ENCODE measurements at places on chromosomes 11 and 22.

DNA sequence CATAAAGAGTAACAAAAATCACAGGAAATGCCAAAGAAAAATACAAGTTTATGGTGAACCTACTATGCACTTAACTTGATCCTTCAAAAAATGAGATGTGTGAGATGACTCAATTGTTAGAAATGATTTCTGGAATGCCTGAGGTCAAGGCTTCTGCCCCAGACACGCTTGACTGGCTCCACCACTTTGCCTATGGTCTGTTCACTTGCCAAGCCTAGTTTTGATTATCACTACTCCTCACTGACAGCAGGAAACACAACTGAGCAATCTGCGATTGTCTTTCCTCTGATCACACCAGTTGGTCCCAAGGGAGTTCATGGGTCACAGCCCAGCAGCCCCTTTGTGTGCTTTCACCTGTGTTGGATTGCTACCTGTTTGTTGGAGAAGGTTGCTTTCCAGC lies 20.6 kb upstream of the PRDM10 start:
- DNase-seq: peak; percentile 91

GRCh38 chr22:33875316-33875715 lies 45.0 kb downstream of the LARGE1 start:
- DNase-seq: no peak

GRCh38 chr11:79931692-79932091 lies 490.9 kb upstream of the TENM4 start:
- no peak for DNase-seq

DNA sequence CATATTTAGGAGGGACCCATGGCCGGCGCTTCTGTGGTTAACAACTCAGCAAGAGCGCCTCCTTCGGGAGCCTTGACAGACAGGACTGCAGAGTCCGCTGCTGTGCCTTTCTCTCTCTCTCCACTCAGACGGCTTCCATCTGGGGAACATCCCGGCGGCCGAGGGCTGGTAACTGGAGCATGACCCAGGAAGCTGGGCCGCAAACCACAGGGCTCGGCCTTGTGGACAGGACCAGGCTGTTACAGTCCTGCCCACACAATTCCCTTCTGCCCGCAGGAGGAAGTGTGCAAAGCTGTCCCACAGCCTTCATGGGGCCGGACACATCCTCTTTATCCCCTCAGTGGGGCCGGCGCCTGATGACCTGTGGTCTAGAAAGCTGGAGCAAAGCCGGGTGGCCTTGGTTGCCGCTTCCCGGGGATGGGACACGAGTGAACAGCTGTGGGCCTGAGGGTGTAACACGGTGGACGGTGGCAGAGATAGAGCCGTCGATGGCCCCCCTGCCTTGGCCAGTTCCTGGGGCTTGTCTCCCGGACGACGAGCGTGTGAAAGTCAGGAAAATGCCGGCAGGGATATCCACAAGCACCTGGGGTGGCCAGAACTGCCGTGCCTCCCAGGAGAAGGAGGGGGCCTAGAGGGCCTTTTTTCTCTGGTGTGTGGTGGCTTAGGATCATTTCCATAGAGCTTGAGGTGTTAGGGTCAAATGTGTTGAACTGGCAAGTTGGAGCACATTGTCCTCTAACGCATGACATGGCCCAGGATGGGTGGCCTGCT lies 50.1 kb downstream of the FBLN1 start:
- peak; percentile 82 for DNase-seq

DNA sequence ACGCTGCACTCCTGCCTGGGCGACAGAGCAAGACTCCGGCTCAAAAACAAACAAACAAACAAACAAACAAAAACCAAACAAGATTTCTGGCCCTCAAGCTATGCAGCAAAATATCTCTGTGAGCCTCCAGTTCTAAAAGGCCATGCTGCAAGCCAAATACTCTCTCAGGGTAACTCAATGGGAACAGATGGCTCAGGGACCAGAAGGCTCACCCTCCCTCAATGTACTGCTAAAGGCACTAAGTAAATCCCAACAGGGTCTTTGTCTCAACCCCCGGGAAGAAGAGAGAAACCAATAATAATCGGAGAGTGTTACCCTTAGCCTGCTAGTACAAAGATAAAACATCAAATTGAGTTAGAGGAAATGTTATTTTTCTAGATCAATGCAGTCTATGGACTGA lies 119.7 kb upstream of the ZC3H12C start:
- DNase-seq: no peak

DNA sequence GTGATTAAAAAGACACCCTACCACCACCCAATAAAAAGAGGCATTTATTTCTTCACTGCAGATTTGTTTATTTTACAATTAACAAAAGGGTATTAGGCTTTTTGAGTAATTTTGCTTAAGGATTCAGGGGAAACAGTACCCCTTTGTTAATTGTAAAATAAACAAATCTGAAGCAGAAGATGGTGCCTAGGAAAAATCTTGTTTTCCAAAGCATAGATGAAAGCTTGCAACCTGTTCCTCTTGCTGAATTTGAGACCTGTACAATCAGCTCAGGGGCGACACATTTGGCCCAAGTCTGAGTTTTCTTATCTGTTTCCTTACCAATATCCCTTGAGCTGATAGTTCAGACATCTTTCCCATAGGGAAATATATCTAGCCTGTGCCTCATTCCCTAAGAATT lies 171.9 kb downstream of the GRIA4 start:
- DNase-seq: no peak

- DNase-seq: no peak
Observed at GRCh38 chr11:65218446-65218845, 36.7 kb downstream of the CAPN1 start.

- peak; percentile 87 for DNase-seq
Observed at GRCh38 chr11:75022759-75023396, 34.1 kb downstream of the NEU3 start.

- no peak for DNase-seq
Observed at GRCh38 chr11:122270535-122270934, 154.5 kb upstream of the BLID start.

DNA sequence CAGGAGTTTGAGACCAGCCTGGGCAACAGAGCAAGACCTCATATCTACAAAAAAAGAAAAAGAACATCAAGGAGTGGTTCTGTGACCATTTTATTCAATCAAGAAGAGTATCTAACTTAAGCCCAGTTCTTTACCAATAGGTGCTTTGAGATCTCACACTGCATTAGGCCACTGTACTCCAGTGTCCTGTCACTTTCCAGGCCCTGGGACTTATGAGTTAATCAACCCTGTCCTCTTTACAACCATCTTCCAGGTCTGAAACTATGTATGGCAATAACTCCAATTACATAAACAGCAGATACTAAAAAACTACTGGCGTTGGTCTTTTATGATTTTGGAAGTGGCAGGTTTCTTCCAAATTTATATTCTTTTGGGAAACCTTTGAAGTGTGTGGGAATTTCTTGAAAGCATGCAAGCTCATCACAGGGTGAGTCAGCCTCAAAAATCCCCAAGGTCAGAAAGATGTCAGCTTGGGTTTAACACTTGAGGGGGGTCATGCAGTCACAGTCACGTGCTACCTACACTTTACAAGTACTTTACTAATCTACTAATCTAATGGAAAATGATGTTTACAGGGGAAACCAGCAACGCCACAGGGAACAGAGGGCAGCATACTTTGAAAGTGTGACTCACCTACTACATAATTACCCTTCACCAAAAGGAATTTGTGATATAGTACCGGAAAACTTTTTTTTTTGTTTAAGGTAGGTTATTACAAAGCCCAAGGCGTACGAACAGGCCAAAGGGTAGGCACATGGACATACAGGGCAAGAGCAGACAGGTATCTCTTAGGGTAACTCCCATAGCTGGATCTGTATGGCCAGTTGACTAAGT lies 15.6 kb downstream of the PISD start:
- DNase-seq: peak; percentile 100

GRCh38 chr11:92035488-92035887 lies 189.1 kb upstream of the FAT3 start:
- DNase-seq: peak; percentile 73

- DNase-seq: peak; percentile 98
Observed at GRCh38 chr11:48055292-48056132, 75.2 kb downstream of the PTPRJ start.

GRCh38 chr11:78420255-78420764 lies 2.7 kb upstream of the GAB2 start:
- peak; percentile 79 for DNase-seq

GRCh38 chr22:46744581-46744980 lies 6.5 kb upstream of the CERK start:
- DNase-seq: no peak

GRCh38 chr11:45538363-45538762 lies 127.1 kb downstream of the CHST1 start:
- DNase-seq: no peak

DNA sequence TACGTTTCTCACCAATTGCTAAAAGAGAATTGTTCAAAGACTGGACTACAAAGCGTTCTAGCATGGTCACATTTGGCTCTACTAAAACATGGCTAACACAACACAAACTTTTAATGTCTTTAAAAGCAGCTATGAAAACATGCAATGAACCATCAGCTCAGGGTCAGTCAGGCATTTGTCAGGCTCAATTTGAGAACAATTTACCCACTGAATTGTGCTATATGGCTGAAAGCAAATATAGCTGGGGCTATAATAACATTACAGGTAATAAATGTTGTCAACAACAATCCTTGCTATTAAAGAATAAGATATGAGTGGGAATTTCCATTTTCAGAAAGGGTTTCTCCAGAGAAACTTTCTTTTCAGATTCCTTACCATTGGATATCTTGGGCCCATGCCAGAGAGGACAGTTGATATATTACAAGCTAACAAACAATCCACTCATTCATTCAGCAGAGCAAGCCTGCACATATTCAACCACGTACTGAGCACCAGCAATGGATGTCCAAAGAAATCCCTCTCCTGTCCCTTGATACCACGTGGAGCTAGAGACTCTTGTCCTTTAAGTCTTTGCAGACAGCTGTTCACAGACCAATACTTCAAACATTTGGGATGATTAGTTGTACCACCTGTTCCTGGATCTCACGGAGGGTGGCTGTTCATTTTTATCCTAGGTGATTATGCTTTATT lies 82.5 kb upstream of the DDI1 start:
- DNase-seq: peak; percentile 15

DNA sequence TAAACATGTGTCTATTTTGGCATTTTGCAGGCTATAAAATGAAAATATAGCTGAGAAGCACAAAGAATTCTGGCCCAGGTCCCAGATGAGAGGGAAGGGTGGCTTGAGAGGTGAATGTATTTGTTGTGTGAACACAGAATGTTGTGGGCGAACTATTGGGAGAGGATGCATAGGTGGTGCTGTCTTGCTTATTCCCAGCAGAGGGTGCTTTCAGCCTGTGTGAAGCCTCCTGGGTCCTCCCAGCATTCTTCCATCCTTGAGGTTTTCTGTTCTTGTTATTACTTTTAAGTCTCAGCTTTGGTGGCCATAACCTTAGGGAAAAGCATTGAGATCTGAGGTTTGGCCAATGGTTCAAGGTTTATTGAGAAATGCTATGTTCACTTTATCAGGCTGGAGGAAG lies 108.7 kb upstream of the SNX19 start:
- peak; percentile 51 for DNase-seq

- DNase-seq: no peak
Observed at GRCh38 chr11:74769055-74769707, 20.5 kb downstream of the RNF169 start.

- no peak for DNase-seq
Observed at GRCh38 chr11:120929090-120929489, 94.8 kb upstream of the TBCEL start.

DNA sequence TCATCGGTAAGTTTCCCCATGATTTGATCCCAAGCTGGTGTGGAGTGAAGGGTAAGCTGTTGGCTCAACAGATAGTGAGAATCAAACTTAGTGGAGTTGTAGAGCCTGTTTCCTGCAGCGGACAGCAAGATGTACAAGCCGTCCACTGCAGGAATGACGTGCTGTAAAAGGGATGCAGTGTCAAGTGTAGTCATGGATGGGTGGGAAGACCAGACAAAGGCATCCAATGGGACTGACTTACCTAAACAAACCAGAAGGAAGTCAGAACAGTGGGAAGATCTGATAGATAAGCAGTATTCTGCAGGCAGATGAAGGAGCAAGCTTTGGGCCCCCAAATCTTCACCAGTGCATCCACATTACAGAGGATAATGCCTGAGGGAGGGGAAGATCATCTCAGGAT lies 8.8 kb downstream of the ZBTB16 start:
- DNase-seq: no peak

- peak; percentile 49 for DNase-seq
Observed at GRCh38 chr11:110159476-110159875, 66.3 kb downstream of the ZC3H12C start.

DNA sequence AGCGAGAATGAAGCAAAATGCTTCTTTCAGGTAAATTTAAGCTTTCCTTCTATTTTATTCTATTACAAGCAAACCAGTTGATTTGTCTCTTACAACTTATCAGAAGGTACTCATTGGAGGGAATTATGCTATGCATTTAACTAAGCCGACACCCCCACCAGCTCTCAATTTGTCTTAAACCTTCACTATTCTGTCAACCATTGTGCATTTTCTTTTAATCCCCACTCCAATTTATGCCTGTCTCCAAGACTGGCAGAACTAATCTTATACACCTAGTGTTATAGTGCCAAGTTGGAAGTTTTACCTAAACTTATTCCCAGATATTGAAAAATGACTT lies 12.5 kb downstream of the TAF1D start:
- no peak for DNase-seq

- DNase-seq: no peak
Observed at GRCh38 chr11:112643416-112643815, 317.8 kb upstream of the NCAM1 start.

DNA sequence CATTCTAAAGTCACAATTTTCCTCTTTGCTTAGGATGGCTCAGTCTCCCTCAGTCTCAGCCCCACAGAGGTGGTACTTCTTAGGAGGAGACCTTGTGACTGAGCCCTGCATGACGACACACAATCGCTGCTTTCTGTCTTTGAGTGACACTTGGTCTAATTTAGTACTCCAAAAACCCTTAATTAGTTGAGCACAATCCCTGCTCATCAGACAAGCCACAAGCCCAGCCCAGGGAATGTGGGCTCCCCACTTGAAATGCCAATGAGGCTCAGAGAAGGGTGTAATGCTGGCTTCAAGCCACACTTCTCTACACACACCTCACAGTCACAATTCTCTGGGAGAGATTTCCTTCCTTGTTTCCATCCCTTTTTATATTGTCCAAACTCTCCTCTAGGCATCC lies 101.8 kb downstream of the FEZ1 start:
- DNase-seq: no peak

DNA sequence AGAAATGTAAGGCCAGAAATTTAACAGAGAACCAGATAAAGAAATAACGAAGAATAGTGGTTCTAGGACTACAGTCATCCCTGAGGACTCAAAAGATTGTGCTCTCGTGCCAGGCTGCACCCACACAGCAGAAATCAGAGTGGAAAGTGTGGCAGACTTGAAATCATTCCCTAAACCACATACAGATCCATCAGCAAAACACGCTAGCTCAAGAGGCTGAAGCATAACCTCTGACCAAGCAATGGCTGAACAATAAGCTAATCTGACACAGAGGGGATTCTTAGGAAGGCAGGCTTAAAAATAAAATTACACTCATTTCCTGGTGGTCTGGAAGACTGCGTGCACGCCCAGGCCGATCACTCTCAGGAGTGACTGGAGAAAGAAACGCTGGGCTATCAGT lies 19.0 kb downstream of the NCF4 start:
- DNase-seq: no peak

Data from renal cortical epithelial cell (primary cell).